ENCODE measurements at places on chromosomes 4 and X.

GRCh38 chr4:52946855-52947254 is 84.7 kb downstream of the RASL11B start:
- DNase-seq, result no peak

DNA sequence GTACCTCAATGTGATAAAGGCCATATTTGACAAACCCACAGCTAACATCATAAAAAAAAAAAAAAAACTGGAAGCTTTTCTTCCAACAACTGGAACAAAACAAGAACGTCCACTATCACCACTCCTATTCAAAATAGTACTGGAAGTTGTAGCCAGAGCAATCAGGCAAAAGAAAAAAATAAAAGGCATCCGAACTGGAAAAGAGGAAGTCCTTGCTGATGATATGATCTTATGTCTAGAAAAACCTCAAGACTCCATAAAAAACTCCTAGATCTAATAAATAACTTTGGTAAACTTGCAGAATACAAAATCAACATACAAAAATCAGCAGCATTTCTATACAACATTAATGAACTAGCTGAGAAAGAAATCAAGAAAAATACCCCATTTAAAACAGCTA is 134.3 kb downstream of the TEX11 start:
- DNase-seq, result no peak

DNA sequence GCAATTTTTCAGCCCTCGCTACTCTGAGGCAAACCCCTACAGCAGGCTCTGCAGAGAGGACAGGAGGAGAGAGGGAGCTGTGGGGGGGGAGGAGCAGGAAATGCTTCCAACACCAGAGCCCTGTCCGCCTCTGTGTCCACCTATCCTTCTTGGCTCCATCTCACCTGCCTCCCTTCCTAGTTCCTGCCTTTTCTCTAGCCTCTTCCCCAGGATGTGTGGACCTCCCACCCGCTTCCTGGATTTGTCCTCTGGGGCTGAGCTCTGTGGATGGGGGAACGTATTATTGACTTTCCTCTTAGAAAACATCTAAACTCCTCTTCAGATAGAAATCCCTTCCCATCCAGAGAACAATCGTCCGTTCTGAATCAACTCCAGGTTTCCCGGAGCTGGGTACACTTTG is 14.4 kb downstream of the ASMT start:
- DNase-seq, result no peak

GRCh38 chrX:150324919-150325318 is 38.2 kb upstream of the MAMLD1 start:
- no peak for DNase-seq

GRCh38 chrX:47091149-47091775 is 13.0 kb downstream of the RGN start:
- DNase-seq, result no peak

DNA sequence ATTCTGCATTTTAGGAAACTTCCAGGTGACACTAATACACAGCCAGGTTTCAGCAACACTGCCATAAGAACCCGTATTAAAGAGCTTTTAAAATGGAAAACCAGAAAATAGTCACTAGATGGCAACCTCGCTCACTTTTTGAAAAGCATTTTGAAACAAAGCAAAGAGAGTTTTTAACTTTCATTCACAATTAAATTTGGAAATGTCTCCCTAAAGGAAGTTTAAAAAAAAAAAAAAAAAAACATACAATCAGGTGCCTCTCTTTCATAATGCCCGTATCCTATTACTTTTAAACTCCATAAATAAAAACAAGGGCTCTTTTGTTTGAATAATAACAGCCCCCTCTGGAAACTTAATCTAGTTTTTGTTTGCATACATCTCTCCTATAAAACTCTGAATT is 20.3 kb downstream of the MEPE start:
- no peak for DNase-seq

DNA sequence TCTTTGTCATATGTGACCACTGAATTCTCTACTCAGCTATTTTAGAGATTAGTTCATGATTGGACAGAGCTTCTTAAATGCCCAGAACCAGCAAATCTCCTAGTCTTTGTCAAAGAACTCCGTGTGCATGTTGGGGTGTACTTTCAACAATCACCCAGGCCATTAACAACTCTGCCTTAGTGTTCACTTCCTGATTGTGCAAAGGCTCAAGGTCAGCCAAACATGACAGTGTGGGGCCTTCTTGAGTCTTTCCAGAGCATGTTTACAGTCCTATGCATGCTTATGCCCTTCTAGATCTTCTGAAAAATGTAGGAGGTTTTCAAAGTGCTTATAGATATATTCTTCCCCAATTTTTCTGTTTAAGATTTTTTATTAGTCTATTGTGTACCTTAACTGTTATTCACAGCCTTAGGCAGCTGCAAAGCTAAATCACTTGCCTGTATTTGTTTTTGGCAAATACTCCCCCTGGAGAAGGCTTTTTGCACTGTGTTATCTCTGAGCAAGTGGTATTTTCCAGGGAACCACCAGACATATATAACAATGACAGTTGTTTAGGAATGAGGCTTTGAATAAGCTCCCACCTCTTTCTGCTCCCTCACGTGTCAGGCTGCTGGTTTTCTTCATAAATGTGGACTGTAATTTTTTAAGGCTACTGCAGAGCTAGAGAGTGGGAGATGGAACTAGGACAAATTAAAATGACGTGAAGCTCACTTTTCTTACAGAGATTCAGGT is 24.0 kb upstream of the DRP2 start:
- DNase-seq, result no peak

GRCh38 chr4:151784706-151785105 is 23.9 kb upstream of the GATB start:
- DNase-seq, result no peak

DNA sequence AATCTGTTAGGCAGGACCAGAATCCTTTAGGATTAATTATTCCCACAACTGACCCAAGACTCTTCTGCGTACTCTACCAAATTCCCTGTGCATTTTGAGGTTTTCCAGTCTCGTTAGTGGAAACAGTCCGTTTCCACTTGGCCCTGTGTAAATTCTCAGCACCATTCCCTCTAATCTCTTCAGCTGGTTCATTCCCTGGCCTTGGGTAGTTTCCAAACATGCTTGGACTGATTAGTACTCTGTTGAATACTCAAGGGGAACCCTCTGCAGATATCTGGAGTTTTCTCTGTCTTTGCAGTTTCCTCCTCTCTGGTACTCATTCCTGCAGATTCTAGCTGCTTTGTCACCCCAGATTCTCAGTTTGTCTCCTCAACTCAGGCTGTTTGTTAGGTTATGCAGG is 80.4 kb downstream of the ZFX start:
- no peak for DNase-seq

- no peak for DNase-seq
Observed at GRCh38 chrX:46589977-46590723, 16.6 kb downstream of the CHST7 start.

DNA sequence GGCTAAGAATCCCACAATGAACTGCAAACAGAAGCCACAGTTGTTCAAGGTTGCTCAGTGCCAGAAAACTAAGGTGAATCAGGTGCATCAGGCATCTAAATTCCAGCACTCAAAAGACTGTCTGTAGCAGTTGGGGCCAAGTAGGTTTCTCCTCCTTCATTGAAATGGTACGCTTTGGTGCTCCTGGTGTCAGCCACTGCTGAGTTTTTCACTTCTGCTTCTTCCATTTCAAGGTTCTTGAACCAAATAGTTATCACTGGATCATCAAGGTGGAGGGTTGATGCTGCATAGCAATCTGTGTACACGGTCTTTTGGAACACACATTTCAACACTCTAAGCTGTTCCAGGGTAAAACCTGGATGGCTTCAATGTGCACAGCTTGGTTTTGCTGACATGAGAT is 74.4 kb downstream of the TMA16 start:
- DNase-seq, result no peak

DNA sequence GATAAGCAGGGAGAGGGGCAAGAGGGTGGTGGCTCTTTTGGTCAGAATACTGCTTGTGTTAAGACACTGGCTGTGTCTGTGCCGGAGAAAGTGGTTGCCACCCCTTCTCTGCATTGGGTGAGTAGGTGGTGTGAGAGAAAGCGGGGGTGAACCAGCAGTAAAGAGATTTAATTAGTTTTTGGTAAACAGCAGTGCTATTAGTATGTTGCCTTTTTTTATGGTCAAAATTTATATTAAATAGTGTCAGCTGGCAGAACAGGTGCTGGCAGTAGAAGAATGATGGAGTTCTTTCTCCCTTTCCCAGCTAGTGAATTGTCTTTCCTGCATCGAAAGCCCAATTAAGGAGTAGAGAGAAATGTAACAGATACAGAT is 181.6 kb downstream of the LARP7 start:
- no peak for DNase-seq

GRCh38 chr4:156547439-156547838 is 424.2 kb downstream of the PDGFC start:
- DNase-seq, result no peak

DNA sequence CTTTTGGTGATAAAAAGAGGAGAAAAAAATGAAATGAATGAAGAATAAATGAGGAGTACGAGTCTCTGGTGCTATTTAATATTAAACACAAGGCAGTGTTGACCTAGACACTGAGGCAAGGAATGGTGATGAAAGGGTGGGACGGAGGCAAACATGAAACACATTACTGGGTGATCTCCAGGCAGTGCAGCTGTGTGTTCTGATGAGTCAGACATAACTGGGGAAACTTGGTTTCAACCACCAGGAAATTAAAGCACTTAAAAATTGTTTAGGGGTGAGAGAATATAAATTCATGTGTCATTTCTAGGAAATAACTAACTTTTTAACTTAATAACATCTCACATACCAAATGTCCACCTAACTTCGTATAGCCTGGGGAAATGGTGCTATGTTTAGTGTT is 19.7 kb upstream of the CXCL6 start:
- DNase-seq, result no peak

GRCh38 chr4:146123231-146123630 is 52.3 kb upstream of the LSM6 start:
- DNase-seq, result no peak

GRCh38 chrX:38513112-38513742 is 48.1 kb upstream of the TSPAN7 start:
- no peak for DNase-seq

DNA sequence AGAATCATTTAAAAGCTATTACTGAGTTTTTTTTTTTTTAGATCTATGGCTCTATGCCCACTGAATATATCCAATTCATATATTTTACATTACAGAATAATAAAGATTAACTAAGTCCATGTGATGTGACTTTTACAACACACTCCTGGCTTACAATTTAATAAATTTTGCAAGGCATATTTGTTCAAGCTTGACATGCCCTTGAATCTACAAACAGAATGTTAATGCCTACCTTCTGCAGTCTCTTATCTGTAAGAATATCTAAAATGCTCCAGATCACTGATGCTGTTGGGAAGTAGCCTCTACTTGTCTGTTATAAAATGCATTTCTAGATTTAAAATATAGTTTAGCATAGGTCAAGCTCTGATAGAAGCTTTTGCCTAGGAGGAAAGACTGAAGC is 100.7 kb upstream of the RASGEF1B start:
- no peak for DNase-seq

DNA sequence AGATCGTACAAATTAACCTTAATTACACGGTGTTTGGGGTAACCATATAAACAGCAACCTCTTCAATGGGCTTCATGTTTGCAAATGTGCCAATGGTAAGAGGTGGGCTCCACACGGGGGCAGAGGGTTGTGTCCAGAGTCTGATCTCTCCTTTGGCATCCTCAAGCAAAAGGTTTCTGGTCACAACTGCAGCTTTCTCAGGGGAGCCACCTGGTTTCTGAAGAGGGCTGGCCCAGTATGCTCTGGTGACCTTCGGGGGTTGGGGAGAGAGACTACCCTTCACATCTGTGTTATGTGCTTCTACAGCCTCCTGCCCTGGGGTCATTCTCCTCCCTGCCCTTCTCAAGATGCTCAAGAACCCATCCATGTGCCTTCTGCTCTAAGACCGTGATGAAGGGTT is 259.6 kb downstream of the CRLF2 start:
- DNase-seq, result peak; percentile 42

- DNase-seq, result no peak
Observed at GRCh38 chr4:111066887-111067286, 444.0 kb upstream of the PITX2 start.

GRCh38 chr4:151324124-151324751 is 1.2 kb downstream of the SH3D19 start:
- no peak for DNase-seq

DNA sequence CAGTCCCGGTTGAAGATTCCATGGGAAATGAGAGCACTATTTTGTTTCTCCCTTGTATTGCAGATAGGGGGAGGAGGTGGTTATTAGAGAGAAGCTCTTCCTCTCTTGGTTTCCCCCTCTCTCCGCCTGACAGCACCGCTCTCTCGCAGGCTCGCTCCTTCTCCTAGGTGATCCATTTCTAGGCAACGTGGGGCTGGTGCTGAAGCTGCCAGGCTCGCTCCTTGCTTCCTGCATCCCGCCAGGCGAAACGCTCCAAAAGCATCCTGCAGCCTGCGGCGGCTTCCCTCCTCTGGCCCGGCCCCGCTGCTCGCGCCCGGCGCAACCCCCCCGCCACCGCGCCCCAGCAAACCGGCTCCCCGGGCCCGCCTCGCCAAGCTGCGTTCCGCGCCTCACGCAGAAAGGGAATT is at the start of gene GRID2:
Gene GRID2, plus strand, starts transcription at position 346 of the 407 bp plus-strand sequence.
- no peak for DNase-seq

DNA sequence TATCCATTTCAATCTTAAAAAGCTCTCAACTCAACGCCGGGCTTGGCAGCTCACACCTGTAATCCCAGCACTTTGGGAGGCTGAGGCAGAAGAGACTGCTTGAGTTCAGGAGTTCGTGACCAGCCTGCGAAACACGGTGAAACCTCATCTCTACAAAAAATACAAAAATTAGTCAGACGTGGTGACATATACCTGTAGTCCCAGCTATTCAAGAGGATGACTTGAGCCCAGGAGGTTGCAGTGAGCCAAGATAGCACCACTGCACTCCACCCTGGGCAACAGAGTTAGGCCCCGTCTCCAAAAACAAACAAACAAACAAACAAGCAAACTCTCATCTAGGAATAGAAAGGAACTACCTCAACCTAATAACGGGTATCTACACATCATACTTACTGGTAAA is 50.8 kb downstream of the PTPN13 start:
- no peak for DNase-seq

DNA sequence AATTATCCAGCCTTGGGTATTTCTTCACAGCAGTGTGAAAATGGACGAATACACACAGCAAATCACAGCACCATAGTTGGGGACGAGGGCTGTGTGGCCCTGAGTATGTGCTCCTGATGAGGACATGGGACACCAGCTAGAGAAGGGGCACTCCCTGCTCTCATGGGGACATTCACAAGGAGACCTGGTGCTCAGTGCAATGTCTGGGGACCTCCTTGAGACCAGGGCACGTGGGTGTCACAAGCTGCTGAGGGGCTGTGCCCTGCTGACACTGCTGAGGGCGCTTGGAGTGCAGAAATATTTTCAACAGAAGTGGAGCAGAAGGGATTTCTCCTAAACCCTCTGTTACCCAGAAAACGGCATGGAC is 65.4 kb downstream of the TRMT44 start:
- DNase-seq, result no peak

All from osteocyte (in vitro differentiated cells).